Inflammatory macrophage (primary cell): ENCODE measurements at places on chromosomes 12 and 14.

DNA sequence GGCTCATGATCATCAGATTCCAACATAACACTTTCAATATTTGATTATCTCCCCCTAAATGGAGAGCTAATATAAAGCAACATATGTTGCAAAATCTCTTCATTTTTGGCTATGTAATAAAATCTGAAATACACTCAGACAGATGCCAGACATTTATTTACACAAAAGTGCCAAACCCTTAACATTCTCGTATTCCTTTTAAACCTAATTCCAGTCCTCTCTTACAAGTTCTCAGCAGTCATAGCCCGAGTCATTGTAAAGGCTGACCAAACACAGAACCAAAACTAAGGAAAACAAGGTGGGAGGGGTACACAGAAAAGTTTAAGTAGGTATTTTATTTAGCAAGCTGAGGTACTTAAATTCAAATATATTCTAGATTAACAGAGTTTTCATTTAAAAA, 81.4 kb downstream of the LRP6 start:
- DNase-seq, result no peak

GRCh38 chr12:94287245-94287628, 138.9 kb downstream of the PLXNC1 start:
- no peak for DNase-seq

- no peak for DNase-seq
These were observed 22.1 kb downstream of the FAIM2 start for GRCh38 chr12:49881415-49882247.

DNA sequence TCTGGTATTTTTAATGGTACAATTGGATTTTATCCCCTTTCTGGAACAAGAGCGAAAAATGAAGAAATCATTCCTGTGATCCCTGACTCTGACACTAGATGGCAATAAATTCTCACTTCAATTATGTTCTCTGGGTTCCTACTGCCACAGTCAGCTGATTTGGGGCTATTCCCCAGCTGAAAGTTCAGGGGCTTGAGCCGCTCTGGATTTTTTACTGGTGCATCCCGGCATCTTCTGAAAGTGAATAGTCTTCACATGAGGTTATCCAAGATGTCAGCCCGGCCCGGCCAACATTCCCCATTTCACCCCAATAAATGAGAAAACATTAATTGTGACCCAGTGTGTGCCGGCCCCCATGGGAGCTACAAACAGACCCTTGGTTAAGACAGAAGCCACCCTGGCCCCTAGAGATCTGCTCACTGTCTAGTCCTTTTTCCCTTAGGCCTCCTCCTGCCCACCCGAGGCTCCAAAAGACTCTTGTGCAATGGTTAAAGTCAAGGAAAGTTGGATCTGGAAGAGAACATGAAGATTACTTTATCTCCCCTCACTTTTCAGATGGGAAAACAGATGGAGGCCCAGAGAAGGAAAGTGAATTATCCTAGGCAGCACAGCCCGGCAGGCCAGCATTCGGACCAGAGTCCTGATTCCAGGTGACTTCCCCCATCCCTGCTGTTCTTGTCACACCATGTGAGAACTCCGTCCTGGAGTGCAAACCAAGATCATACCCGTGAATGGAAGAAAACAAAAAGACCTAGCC, 20.8 kb downstream of the CKAP4 start:
- peak; percentile 68 for DNase-seq

GRCh38 chr14:96989306-96989705, 192.1 kb downstream of the VRK1 start:
- no peak for DNase-seq
